GM20000 (cell line): ENCODE measurements at places on chromosomes 16 and 17.
A peak's percentile ranks its signal among the peaks of the same experiment; 100 is the strongest.

GRCh38 chr17:78598013-78598471 lies 20.8 kb upstream of the DNAH17 start:
- no peak for DNase-seq

- DNase-seq = no peak
Observed at GRCh38 chr16:1101133-1101532, 5.1 kb upstream of the C1QTNF8 start.

GRCh38 chr17:17650959-17651358 lies 30.3 kb upstream of the RAI1 start:
- no peak for DNase-seq

DNA sequence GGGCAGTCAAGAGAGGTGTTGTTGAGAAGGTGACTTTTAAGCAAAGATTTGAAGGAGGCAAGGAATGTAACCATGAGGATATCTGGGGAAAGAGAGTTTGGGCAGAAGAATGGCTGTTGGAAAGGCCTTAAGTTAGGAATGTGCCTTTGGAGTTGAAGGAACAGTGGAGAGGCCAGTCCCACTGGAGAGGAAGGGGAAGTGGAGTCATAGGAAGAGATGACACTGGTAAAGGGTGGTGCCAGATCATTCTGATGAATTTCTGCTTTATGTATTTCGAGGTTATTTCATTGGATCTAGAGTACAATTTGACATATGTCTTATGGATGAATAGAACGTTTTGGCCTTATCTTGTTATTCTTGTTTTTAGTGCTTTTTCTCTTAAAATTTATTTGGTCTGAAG lies 93.5 kb downstream of the WWP2 start:
- no peak for DNase-seq

- DNase-seq = no peak
Observed at GRCh38 chr16:25083701-25084100, 27.8 kb upstream of the LCMT1 start.

DNA sequence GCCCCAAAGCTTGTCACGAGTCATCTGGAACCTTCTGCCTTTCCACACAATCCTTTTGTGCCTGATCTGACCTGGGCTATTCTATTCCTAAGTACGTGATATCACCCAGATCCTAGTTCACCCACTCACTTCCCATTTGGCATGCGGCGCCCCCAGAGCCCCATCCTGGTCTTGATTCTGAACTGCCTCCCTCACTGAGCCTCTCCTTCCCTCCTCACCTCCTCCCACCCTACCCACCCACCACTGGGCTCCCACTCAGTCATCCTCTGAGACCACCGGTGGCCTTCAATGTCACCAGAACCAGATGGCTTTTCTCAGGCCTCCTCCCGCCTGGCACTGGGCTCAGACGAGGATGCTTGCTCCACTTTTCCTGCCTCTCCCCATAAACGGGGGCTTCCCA lies 18.5 kb downstream of the WDR45B start:
- no peak for DNase-seq

- no peak for DNase-seq
Observed at GRCh38 chr16:65316808-65317207, 194.9 kb upstream of the CDH11 start.

- no peak for DNase-seq
Observed at GRCh38 chr16:88346680-88347505, 35.9 kb upstream of the ZNF469 start.

- DNase-seq = no peak
Observed at GRCh38 chr17:62735044-62735651, 73.0 kb downstream of the MARCHF10 start.

- no peak for DNase-seq
Observed at GRCh38 chr17:66716236-66717026, 118.5 kb upstream of the CACNG5 start.

DNA sequence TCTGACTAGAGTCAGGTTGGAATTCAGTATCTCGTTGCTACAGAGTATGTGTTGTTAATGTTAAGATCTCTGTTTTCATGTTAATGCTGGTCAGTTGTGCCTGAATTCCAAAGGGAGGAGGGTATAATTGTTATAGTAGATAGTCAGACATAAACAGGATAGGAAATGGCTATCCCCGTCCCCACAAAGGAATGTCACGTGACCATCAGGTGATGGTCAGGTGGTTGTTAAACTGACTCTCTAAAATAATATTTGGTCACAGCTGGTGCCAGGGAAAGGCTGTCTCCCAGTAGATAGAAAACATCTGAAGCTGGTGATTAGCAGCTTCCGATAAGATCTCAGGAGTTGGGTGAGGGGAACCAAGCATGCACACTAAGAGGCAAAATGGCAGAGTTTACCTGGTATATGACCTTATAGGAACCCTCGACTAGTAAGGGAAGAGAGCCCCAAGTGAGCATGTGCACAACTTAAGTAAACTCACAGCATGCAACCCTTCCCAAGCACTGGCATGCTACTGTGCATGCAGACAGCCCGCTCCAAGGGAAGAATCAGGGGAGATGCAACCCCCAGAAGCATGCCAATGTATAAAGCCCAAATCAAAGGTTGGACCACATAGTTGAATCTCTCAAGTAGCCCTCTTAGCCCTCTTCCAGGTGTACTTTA lies 27.4 kb upstream of the SLC6A2 start:
- DNase-seq = no peak

DNA sequence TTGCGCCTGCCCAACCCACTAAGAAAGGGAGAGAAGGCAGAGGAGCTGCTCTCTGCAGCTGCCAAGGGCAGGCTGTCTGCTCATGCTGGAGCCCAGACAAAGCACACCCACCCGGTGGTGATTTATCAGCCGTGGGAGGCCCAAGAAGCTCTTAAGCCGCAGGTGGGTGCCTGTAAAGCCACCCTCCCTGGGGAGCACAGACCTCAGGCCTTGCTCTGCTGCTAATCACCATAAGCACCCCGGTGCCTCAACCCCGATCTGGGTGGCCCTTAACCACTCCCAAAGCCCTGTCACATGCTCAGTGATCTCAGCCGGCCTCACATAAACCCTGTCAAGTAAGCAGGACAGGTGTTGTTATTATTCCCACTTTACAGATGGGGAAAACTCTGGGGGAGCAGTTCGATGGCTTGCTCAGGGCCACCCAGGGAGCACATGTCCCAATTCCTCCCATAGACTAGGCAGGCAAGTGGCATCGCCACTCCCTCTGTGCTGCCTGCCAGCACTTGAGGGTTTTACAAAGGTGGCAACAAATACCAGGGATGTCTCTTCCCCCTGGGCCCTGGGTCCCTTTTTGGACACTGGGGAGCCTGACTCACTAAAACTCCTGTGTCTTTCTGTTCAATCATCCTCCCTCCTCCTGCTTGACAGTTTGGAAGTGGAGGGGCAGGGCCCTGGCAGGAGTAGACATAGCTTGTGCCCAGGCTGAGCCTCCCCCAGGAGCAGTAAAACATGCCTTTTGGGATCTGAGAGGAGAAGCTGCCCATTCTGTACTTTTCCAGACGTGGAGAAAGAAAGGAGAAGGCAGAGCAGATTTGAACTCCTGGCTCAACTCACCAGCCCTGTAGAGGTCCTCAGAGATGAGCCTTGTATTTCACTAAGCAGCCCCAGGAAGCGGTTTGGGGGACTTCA lies 299.3 kb downstream of the SOX9 start:
- DNase-seq = peak; percentile 76

GRCh38 chr16:55559933-55560516 lies 6.5 kb upstream of the CAPNS2 start:
- no peak for DNase-seq

DNA sequence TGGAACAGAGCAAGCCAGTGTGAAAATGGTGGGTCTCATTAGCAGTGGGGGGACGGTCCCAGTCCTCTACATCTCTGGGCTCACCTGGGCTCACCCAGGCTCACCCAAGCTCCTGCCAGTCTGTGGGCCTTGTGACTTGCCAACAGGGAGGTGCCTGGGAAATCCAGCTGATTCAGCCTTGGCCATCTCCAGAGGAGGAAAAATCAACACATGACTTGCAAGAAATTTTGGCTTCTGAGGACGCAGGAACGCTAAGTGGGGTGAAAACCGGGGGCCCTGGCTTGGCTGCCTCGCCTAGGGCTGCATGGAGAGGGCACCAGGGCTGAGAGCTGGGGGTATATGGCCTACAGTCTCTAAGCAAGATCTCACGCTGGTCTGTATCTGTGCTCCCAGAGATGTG lies 47.7 kb downstream of the VAC14 start:
- no peak for DNase-seq

GRCh38 chr16:80085606-80086005 lies 455.2 kb upstream of the DYNLRB2 start:
- DNase-seq = no peak

DNA sequence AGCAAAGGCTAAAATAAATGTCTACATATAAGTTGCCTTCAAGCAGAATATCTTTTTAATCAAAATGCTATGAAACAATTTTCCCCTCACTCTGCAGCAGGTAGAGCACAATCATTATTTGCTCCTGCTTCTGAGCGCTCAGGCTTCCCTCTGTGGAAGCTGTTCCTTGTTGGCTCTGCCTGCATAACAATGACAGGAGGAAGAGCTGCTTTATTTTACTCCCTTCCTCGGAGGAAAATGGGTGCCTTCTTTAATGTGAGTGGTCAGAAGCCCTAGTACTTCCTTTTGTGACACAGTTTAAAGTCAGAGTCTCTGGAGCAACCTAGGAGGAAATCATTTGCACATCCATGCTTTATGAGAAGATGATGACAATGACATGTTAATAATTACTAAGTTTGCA lies 492.1 kb downstream of the CDH8 start:
- no peak for DNase-seq

GRCh38 chr16:11681976-11682654 lies 13.9 kb downstream of the SNN start:
- no peak for DNase-seq

DNA sequence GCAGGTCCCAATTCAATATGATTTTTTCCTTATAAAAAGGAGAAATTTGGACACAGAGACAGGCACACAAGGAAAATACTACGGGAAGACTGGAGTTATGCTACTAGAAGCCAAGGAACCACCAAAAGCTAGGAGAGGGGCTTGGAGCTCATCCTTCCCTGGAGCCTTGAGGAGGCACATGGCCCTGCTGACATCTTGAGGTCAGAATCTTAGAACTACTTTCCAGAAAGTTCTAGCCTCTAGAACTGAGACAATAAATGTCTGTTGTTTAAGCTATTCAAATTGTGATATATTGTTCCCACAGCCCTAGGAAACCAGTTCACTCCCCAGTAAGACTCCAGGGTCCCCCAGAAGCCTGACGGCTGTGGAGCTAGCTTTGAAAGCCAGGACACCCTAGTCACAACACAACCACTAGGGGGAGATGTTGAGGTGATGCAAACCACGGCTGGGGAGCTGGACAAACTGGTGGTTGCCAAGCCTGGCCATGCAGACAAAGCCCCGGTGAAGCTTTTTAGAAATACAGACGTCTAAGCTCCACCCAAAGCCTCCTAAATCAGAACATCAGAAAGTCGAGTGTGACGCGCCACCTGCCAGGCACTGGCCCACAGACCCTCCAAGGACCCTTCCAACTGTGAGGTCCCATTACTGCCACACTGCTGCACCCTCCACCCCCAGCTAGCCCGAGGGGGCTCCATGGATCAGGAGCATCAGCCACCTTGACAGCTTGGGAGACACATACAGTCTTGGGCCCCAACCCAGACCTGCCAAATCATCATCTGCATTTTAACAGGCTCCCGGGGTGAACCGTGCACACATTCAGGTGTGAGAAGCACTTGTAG lies 106.4 kb downstream of the SLC39A11 start:
- peak; percentile 85 for DNase-seq

- peak; percentile 91 for DNase-seq
Observed at GRCh38 chr17:6473128-6473767, 29.0 kb downstream of the PIMREG start.

GRCh38 chr16:67015313-67015731 lies 13.6 kb upstream of the CBFB start:
- DNase-seq = no peak

GRCh38 chr17:13426991-13427390 lies 174.7 kb downstream of the HS3ST3A1 start:
- no peak for DNase-seq

DNA sequence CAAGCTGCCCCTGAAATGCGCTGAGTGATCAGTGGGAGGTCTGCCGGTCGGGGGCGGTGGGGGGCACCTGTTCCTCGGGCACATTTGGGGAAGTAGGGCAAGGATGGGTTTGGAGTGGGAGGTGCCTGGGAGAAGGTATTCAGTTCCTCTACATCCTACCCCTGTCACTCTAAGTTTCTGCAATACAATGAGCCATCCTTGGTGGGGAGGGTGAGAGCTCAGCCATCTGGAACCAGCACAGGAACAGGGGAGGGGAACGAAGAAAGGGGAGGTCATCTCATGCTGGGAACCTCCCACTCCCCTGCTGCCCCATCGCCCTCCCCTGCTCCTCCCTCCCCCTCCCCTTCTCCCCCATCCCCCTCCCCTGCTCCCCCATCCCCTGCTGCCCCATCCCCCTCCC lies 4.2 kb downstream of the DPH1 start:
- no peak for DNase-seq

DNA sequence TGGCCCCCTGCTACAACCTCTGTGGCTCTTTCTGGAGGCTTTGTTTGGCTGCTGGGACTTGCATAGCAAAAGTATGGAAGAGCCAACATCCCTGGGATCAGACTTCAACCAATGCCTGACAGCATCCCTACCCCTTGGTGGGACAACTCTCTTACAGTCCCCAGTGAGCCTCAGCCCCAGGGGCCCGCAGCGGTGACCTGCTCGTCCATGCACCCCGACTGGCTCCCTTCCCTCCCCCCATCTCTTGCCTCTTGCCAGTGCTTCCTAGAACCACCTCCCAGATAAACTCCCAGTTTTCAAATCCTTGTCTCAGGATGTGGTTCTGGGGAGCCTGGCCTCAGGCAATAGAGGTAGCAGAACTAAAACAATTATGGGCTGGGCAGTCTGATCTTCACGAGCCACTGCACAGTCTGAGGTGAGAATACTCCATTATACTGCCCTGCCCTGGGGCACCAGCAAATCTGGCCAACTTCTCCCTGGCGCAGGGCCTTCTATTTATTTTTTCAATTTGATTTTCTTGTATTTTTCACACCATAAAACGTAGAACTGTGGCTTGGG lies 86.6 kb upstream of the BRD7 start:
- no peak for DNase-seq

- DNase-seq = no peak
Observed at GRCh38 chr17:65662196-65662595, 100.7 kb upstream of the AXIN2 start.

DNA sequence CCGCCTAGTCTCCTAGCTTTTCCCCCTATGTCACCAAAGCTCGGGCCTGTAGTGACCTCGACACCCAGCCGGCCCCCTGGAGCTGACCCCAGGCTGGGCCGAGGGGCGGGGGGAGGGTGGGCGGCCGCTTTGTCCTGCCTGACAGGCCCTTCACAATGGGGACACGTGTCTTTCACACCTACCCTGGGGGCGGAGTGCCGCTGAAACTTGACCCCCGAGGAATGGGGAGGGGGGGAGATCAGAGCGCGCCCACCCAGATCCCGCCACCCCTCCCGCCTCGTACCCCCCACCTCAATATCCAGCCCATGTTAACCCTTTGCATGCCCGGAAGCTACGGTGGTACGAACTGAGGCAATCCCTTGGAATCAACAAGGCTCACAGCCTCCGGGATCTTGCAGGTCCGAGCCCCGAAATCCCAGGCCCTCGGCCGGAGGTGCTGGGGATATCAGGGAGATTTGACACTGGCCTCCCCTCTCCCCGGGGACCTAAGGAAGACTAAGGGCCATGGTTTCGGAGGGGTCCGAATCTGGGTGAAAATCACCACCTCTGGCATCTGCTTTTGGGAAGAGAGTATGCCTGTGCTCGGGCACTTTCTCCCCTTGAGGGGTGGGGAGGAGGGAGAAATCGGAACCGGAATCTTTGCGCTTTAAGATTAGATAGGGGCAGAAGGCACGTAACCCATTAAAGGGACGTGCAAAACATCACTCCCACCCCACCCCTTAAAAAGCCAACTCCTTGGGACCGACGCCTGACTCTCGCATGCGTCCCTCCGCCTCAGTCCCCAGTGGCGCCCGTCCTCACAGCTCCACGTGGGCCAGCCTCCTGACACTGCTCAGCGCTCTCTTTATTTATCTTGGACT lies 2.6 kb downstream of the NOG start:
- no peak for DNase-seq
